ENCODE measurements at places on chromosomes 1 and 21.

- no peak for DNase-seq
These were observed 47.8 kb downstream of the C1orf198 start for GRCh38 chr1:230820568-230820967.

GRCh38 chr1:3695326-3696217, 43.3 kb downstream of the TP73 start:
- no peak for DNase-seq

DNA sequence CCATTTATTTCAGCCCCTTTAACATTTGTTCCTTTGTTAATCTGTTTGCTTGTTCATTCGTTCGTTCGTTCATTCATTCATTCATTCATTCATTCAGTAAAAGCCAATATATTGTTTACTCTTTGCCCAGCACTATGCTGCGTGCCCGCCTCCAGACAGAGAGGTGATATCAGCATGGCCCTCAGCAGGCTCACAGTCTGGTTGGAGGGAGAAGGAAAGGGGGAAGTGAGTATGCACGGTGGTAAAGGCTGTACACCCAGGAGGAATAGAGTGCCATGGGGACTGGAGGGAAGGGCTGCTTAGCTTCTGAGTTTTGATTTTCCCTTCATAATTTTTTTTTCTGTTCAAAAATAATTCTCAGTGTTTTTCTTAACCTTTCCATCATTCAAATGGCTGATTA, 144.7 kb downstream of the NOS1AP start:
- DNase-seq: no peak

GRCh38 chr1:44939061-44939460, 47.3 kb downstream of the EIF2B3 start:
- no peak for DNase-seq

- no peak for DNase-seq
These were observed 15.8 kb upstream of the PLA2G2C start for GRCh38 chr1:20202166-20202565.

DNA sequence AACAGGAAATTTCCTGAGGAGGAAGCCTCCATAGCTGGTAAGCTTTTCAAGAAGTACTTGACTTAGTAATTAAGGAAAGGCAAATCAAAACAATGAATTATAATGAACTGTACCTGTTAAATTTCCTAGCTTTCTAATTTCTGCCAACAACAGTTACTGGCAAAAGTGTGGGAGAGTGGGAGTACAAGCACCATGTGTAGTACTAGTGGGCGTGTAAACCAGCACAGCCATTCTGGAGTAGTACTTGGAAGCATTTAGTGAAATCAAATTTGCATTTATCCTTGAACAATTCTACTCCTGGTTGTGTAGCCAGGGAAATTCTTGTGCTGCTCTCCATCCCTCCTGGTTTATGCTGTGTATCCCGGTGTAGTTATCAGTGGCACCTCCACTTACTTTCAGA, 190.8 kb downstream of the PRDM2 start:
- no peak for DNase-seq

DNA sequence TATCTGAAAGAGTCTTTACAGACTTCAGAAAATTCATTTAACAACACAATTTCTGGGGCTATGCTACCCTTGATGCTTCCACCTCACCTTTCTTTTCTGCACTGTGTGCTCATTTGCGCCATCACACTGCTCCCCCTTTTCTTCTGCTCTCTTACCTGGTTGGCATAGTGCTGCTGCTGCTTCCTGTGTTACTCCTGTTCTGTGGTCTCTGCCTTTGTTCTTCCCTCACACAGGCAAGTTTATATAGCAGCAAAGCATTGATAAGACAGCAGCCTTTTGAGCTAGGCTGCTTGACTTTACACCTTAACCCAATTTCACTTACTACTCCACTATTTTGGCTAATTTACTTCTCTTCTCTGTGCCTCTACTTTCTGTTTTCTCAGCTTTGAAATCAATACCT, 18.3 kb downstream of the SGIP1 start:
- no peak for DNase-seq

DNA sequence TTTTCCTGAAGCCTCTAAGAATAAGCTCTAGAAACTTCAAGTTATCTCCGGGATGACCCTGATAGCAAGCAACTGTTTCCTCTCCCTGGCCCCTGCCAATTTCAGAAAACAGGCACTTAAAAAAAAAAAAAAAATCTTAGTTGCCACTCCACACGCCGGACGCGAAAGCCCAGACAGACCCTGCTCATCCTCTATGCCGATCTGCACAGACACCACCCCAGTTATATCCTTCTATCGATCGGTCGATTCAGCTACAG, 1.7 kb downstream of the ANP32E start:
- DNase-seq: no peak

DNA sequence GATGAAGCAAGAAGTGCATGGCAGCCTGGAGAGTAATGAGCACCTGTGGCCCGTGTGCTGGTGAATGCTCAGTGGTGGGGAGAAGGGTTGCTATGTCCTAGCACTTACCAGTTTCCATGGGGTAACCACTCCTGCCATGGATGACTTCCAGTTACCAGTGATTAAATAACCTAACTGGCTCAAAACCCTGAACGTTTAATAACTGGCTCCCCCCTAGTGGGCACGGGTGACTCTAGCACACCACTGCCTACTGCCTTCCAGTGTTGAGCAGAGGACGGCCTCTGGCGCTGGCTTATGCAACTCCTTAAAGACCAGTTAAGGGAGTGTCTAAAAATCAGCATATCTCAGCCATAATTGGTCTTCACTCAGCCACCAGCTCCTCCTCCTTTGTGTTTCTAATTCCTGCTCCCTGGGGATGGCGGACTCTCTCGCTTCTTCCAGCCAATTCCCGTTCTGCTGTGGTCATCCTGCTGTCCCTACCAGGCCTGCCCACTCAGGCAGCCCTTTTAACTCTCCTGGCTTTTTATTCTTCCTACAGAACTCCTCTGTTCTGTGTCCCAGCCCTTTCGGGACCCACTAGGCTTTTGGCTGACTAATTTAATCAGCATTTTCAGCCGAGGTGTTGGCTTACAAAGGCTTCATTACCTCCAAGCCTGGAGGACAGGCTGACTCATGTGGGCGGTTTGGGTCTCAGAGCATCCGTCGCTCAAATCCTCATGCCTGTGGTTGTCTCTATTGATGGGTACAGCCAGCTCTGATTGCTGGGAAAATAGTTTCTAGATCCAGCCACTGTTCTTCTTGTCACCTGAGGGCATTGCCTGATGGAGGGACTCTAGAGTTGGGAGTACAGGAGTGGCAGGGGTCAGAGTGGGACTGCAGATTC, 332.4 kb downstream of the CAMTA1 start:
- peak; percentile 78 for DNase-seq

GRCh38 chr1:66000033-66000637, 207.4 kb downstream of the PDE4B start:
- no peak for DNase-seq

GRCh38 chr1:243315893-243316292, 60.1 kb downstream of the SDCCAG8 start:
- DNase-seq: no peak

- DNase-seq: no peak
These were observed 28.5 kb upstream of the KCNE2 start for GRCh38 chr21:34335316-34335715.

- no peak for DNase-seq
These were observed 144.3 kb downstream of the ZSCAN20 start for GRCh38 chr1:33616780-33617179.

DNA sequence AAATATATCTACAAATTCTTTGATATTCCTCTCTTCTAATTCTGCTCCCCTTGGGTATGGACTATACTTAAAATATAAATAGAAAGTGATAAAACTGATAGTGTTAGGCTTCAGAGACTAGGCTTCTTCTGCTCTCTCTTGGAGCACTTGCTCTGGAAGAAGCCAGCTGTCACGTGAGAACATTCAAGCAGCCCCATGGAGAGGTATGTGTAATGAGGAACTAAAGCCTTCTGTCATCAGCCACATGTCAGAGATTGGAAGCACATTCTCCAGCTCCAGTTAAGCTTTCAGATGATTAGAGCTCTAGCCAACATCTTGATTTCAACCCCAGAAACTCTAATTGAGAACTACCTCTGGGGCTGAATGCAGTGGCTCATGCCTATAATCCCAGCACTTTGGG, 34.3 kb downstream of the XKR8 start:
- DNase-seq: no peak

DNA sequence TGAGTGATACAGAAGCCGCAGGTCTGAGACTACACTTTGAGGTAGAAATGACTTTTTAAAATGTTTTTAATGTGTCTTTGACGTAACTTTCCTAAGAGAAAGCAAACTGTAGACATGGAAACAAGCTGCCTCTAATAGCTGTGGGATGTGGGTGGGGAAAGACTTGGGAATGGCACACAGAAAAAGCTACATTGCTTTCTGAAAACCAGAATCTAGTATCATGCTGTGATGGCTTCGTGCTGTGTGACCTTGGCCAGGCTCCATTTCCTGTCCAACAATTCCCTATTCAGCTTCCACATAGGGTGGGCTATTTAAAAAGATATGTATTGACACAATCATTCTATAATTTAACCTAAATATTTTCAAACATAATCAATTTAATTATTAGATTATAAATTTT, 909.1 kb downstream of the NCAM2 start:
- no peak for DNase-seq

DNA sequence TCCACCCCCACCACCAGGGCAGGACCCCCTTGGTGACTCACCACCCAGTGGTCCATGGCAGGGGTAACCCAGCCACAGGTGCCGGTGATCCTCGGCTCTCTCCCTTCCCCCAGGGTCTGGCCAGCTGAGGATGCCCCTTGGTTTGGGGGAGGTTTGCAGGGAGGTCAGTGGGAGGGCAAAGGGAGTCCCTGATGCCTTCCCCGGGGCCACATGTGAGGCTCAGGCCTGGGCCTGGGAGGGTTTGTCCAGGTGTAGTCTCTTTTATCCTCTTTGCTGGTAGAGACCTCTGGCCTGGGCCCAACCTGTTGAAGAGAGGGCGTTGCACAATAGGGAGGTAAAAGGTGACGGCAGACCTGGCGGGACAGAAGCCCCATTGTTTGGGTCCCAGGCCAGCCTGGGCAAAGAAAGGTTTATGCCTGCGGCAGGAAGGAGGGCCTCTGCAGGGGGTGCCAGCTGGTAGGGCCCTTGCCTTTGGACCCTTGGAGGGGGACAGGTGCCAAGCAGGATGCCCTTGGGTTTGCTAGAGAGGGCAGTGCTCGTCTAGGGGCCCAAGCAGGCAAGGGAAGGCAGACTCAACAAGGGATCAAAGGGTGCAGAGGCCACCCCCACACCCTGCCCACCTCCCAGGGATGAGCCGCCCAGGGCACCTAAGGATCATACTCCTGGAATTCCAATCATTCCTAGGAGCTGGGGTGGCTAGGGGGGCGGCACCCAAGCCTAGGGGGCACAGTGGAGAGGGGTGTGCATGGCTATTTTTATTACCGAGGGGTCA, 760 bp upstream of the TINAGL1 start:
- DNase-seq: no peak

DNA sequence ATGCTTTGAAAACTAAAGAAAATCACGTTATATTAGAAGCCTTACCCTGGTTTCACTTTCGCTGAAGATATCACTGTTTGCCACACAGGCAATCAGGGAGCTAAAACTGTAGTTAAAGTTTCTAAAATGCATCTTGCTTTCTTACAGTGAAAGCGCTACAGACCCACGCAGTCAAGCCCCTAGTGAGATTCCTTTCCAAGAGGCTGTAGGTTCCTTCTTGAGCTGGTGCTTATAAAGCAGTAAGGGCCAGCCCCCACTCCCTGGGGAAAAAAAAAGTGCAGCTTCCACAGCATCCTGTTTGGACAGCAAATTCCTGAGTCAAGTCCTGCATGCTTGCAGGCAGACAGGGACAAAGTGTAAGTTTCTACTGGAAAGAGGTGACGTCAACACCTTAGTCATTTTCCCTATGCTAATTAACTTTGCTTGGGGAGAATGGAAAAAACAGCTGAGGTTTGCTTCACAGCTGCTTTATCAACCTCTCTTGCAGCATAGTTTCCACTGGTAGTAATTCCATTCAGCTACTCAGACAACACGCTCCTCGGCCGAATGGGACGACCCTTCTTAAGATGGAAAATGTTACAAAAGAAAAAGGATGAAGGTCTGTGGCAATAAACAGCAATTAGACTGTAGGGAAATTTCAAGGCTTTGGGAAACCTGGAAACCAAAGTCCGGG, 14.7 kb upstream of the KCNE1 start:
- DNase-seq: peak; percentile 100

DNA sequence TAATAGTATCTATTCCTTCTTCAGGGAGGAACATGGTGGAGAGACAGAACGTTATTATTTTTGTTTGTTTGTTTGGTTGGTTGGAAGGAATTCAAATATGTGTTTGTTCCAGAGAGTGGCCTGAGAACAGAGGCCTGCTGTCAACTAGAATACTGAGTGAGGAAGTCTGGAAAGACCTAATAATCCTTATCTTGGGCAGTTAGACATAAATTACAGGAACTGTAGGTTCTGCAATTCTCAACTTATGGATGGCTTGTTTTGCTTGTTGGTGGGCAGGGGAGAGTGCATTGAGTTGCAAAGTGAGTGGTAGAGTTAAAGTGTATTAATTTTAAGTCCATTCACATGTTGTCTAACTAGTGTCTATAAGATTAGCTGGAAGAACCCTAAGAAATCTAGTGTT, 197.6 kb downstream of the BACH1 start:
- no peak for DNase-seq

DNA sequence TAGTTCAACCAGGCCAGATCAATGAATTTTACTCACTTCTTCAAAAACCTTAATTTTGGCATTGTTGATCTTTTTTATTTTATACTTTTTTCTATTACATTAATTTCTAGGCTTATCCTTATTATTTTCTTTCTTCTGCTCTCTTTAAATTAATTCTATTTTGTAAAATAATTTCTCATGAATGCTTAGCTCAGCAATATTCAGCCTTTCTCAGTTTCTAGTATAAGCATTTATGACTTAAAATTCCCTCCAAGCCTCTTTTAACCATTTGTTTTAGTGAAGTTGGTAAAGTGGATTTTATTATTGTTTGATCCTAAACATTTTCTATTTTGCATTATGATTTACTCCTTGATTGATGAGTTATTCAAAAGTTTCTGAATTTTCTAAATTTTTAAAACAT, 20.6 kb upstream of the SAMD13 start:
- DNase-seq: no peak
